ENCODE measurements at places on chromosomes 1 and 21. TPM values are rescaled to one million over a fixed set of nuclear protein-coding genes. Genes with fewer than 3 reads are reported as not detected.

The NLRP3 gene
- total RNA-seq: 0.16 TPM

The VSIG8 gene
- total RNA-seq: not detected

The RGS13 gene
- not detected for total RNA-seq

The HORMAD1 gene
- total RNA-seq: not detected

The CFHR4 gene
- total RNA-seq: not detected

The BRINP2 gene
- total RNA-seq: not detected

The CEP170 gene
- 131 TPM for total RNA-seq

GRCh38 chr21:17903029-17903806 is 84.1 kb upstream of the C21orf91 start:
- no peaks in the 10 kb centered on the region for H3K36me3 ChIP-seq
- no peaks in the 10 kb centered on the region for H3K4me1 ChIP-seq
- peaks cover 8% of the 10 kb centered on the region for H3K27me3 ChIP-seq
- no peak overlapping the region for H3K4me3 ChIP-seq
- DNase-seq: no peak

GRCh38 chr1:94002046-94002787 is 93.0 kb upstream of the GCLM start:
- peak; percentile 62 for DNase-seq
- H3K27me3 ChIP-seq: no peaks in the 10 kb centered on the region
- H3K4me3 ChIP-seq: no peak overlapping the region
- H3K4me1 ChIP-seq: peaks cover 3% of the 10 kb centered on the region

DNA sequence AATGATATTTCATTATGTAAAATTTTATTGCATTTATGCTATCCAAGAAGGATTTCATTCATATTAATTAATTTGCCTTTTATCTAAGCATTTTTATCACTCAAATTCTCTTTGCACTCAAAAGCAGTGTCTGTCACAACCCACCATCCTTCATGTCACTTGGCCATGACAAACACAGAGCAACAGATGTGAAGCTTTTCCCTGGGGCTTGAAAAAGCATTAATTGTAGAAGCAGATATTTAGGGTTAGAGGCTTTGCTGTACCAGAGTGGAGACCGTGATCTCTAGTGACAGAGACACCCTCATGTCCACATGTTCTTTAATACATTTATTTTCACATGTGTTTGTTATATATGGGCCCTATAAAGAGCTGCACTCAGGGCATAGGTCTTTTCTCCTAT is 230.5 kb downstream of the SPATA17 start:
- H3K36me3 ChIP-seq: no peaks in the 10 kb centered on the region
- no peaks in the 10 kb centered on the region for H3K4me1 ChIP-seq
- H3K27ac ChIP-seq: no peak overlapping the region
- DNase-seq: no peak

DNA sequence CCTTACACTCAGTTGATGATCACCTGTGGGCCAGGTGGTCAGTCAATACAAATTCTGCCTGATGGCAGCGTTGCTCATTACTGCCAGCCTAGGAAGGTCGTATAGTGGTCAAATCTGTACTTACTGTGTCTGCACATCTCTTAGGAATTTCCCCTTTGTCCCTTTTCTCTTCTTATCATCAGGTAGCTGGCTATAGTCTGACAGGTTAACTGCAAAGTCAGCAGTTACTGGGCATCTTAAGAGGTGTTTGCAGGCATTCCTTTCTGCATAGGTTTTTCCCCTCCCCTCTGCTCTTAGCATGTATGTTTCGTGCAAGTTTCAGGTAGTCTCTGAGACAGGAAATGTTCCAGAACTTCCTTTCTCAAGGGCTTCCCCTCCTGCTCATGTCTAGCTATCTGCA is 298.7 kb downstream of the LRRIQ3 start:
- no peak overlapping the region for H3K27ac ChIP-seq
- no peaks in the 10 kb centered on the region for H3K36me3 ChIP-seq
- no peaks in the 10 kb centered on the region for H3K27me3 ChIP-seq
- DNase-seq: no peak

DNA sequence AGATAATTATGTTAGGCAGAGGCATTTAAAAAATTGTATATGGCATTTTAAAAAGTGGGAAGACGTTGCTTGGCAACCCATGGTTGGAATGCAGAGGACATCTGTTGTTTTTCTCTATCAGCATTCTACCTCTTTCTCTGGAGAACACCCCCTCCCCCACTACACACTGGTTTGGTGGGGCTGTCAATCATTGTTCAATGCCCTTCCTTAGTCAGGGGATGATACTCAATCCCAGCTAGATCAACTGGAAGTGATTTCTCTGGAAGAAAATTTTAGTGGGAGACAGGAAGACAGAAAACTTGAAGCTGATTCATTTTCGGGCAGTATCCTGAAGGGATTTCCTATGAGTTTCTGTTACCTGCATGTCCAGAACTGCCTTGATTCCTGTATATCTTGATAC is 35.7 kb upstream of the CAP1 start:
- no peak overlapping the region for H3K27ac ChIP-seq
- H3K4me1 ChIP-seq: peaks cover 5% of the 10 kb centered on the region
- H3K27me3 ChIP-seq: peaks cover 28% of the 10 kb centered on the region
- DNase-seq: peak; percentile 6
- no peaks in the 10 kb centered on the region for H3K36me3 ChIP-seq

DNA sequence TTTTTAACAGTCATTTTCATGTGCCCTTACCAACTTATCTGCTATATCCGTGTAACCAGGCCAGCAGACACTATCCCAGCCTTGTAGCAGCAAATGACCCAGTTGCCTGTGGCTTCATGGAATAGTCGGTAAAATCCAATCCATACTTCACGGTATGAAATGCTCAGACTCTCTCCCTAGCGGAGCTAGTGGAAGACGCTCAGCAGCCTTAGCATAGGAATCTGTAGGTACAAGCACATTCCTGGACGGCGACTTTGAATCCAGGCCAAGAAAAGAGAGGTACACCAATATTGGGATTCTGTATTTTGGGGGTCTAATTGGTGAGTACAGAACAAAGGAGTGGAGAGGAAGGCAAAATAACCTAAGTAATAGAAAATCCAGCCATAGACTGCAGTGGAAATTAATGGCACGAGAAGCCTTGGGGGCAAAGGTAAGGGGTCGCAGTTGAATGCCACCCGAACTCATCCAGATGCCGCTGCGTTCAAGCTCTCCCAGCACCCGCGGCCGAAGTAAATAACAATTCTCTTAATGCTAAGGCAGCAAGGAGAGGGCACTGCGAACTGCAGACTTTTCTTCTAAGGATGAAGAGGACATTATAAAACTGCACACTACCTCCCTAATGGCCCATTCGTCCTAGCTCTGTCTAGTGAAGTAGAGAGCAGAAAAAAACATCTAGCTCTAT is 17.7 kb upstream of the TBX15 start:
- peaks cover 24% of the 10 kb centered on the region for H3K4me1 ChIP-seq
- H3K27me3 ChIP-seq: peaks cover 74% of the 10 kb centered on the region
- no peaks in the 10 kb centered on the region for H3K36me3 ChIP-seq
- H3K4me3 ChIP-seq: no peak overlapping the region
- no peak overlapping the region for H3K27ac ChIP-seq

DNA sequence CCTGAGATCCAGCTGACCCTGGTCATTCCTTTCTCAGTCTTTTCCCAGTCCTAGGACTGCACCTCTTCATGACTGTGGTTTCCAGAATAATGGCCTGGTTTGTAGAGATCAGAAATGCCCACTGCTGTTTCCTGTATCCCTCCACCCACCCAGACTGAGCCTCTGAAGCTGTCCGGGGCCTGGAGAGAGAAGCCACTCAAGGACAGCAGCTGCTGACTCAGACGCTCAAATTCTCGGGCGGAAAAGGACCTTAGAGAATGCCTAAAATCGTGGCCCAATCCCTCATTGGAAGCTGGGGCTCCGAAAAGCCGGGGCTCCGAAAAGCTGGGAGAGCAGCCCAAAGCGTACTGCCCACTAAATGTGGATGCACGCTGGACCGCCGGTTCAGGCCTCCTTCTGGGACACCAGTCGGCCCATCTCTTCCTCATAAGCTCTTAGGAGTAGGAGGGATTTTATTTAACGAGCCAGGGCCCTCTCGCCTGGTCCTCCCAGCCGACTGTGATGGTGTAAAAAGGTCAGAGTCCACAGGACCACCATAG is 7.8 kb upstream of the GPR61 start:
- peaks cover 38% of the 10 kb centered on the region for H3K4me1 ChIP-seq
- H3K36me3 ChIP-seq: no peaks in the 10 kb centered on the region
- no peaks in the 10 kb centered on the region for H3K27me3 ChIP-seq
- no peak for DNase-seq
- H3K27ac ChIP-seq: peak overlapping the region; percentile 85

DNA sequence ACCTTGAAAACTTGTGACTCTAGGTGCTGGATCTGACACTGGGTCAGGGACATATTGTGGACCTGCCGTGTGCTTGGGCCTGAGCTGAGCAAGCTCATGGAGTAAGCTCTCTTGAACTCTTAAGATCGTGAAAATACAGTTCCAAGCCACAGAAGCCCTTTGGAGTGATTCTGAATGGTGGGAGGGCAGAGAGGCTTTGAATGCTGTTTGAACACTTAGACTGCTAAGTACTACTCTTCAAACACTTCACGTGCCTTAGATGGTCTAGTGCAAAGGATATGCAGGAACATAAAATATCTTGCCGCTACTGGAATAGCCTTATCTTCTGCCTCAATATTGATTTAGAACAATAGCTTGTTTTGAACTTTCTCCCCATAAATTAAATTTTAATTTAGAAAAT is 21.6 kb downstream of the ROR1 start:
- H3K27me3 ChIP-seq: no peaks in the 10 kb centered on the region
- H3K36me3 ChIP-seq: peaks cover 9% of the 10 kb centered on the region
- no peak for DNase-seq
- H3K4me1 ChIP-seq: peaks cover 28% of the 10 kb centered on the region
- peak overlapping the region; percentile 57 for H3K27ac ChIP-seq

- no peaks in the 10 kb centered on the region for H3K36me3 ChIP-seq
- H3K4me3 ChIP-seq: no peak overlapping the region
- no peak overlapping the region for H3K27ac ChIP-seq
- no peak for DNase-seq
- H3K27me3 ChIP-seq: no peaks in the 10 kb centered on the region
Observed at GRCh38 chr21:22120616-22121266, 1122.5 kb downstream of the NCAM2 start.

DNA sequence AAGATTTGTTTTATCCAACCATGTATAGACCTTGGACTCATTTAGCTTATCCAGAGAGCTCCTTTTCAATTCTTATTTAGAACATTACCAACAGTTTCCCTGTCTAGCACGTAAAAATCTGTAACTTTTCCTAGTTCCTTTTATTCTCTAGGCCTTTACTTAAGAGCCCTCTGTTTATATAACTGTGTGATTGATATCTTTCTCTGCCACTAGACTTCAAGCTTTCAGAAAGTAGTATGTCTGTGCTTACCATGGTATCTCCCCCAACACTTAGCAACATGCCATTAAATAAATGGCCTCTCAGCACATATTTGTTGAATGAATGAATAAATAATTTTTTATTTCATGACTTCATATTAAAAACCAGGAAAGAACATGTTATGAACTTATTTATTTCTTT is 209.4 kb downstream of the PTPRC start:
- H3K4me1 ChIP-seq: peaks cover 20% of the 10 kb centered on the region
- no peak for DNase-seq
- H3K36me3 ChIP-seq: peaks cover 57% of the 10 kb centered on the region
- H3K27me3 ChIP-seq: no peaks in the 10 kb centered on the region
- peak overlapping the region; percentile 14 for H3K27ac ChIP-seq

DNA sequence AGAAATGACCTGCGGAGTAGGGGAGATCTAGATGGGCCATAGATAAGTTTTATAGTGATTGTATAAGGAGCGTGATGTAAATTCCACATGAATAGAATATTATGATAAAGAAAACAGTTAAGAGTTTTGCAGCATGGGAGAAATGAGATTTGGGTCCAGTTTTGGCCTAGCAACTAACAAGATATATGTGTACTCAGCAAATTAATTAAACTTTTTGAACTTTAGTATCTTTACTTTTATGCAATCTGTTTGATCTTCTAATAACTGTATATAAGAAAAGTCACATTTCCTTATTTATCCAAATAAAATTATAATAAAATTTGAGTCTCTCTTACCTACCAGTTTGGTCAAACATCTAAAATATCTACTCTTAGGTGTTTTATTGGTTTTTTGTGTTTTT is 1011.8 kb upstream of the NCAM2 start:
- H3K36me3 ChIP-seq: no peaks in the 10 kb centered on the region
- H3K4me1 ChIP-seq: no peaks in the 10 kb centered on the region
- no peaks in the 10 kb centered on the region for H3K27me3 ChIP-seq
- DNase-seq: no peak
- no peak overlapping the region for H3K27ac ChIP-seq
- H3K4me3 ChIP-seq: no peak overlapping the region

DNA sequence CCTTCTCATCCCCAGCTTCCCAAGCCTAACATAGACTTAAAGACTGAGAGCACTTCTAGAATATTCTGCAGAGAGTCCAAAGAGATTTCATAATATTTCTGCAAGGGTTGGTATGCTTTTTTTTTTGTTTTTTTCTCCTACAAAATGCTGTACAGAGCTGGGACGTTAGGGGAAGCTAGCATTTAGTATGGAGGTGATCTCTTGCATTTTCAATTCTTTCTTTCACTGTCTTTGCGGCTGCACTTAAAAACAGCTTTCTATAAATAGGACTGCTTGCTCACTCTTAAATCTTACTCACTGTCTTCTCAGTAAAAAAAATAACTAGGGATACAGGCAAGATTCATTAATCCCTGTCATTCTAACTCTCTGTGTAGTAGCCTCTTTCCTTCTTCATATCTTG is 7.4 kb downstream of the DSCAM start:
- peaks cover 13% of the 10 kb centered on the region for H3K4me1 ChIP-seq
- no peaks in the 10 kb centered on the region for H3K36me3 ChIP-seq
- H3K4me3 ChIP-seq: no peak overlapping the region
- peaks cover 20% of the 10 kb centered on the region for H3K27me3 ChIP-seq
- no peak overlapping the region for H3K27ac ChIP-seq

DNA sequence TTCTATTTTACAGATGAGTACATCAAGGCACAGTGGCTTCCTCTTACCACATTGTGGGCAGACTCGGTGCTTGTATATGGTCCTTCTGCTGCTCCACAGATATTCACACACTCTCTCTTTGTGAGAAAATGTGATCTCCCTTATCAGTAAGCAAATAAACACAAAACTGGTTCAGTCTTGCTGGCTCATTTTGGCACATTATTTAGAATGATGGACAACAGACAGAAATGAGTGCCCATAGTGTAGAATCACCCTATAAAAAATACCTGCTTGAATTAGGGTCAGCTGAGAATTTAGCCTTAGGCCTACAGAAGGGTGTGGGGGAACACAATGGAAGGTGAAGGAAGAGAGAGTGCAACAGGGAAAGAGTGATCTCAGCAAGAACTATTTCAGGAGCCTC is 423.1 kb downstream of the HLX start:
- no peaks in the 10 kb centered on the region for H3K4me1 ChIP-seq
- no peak overlapping the region for H3K4me3 ChIP-seq
- no peaks in the 10 kb centered on the region for H3K36me3 ChIP-seq
- no peak for DNase-seq
- peaks cover 15% of the 10 kb centered on the region for H3K27me3 ChIP-seq
- no peak overlapping the region for H3K27ac ChIP-seq
